Pulmonary artery endothelial cell (primary cell): ENCODE measurements at places on chromosomes 12 and 14.

GRCh38 chr14:63413009-63413408 lies 94.3 kb upstream of the GPHB5 start:
- DNase-seq, result no peak

DNA sequence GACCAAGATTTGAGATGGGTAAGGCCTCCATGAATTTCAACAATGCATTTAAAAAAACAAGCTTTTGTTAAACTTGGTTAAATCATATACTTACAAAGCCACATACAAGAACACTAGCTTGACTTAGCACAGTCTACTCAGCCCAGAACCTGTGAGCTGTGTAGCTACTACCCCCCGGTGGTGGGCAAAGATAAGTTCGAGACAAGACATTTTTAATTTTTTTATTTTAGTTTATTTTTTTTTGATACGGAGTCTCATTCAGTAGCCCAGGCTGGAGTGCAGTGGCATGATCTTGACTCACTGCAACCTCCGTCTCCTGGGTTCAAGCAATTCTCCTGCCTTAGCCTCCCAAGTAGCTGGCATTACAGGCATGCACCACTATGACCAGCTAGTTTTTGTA lies 3.7 kb upstream of the NECAP1 start:
- peak; percentile 63 for DNase-seq

DNA sequence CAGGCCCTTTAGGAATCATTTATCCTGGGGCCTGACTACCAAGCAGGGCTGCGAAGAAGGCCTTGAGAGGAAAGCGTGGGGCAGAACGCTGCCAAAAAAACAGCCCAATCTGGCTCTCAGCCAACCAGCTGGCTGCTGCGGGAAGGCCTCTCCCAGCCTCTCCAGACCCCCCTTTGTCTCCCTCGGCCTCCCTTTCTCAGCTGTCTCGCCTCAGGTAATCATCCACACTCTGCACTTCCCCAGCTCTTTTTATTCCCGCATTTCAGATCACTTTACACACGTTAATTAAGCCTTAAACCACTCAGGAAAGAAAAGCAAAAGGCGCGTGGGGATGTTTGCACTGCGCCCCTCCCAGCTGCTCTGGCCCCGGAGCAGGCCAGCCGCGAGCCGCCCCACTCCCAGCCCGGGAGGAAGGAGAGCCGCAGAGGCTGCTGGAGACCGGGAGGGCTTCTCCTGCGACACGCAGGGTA lies 208.2 kb upstream of the FOXN3 start:
- no peak for DNase-seq

- no peak for DNase-seq
These were observed 41.5 kb upstream of the FBRSL1 start for GRCh38 chr12:132448463-132448820.

DNA sequence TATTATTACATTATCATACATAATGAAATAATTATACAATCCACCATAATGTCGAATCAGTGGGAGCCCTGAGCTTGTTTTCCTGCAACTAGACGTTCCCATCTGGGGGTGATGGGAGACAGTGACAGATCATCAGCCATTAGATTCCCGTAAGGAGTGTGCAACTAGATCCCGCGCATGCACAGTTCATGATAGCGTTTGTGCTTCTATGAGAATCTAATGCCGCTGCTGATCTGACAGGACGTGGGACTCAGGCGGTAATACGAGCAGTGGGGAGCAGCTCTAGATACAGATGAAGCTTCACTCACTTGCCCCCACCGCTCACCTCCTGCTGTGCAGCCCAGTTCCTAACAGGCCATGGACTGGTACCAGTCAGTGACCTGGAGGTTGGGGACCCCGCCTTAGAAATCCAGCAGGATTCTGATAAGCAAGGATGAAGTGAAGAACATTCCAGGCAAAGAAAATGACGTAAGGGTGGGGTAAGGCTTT lies 204.6 kb downstream of the ETV6 start:
- DNase-seq, result no peak

DNA sequence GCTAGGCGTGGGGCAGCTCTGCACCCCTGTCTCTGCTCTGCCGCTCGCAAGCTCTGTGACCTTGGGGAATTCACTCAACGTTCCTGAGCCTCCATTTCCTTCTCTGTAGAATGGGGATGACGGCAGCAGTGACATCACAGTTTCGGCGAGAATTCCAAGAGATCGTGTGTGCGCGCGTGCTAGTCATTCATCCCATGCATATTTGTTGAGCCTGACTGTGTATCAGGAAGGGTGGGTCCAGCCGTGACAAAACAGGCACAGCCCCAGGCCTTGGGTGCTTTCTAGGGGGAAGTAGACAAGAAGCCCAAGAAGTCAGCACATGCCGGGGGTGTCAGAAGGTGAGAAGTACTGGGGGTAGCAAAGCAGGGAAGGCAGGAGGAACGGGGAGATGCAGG lies 145.6 kb upstream of the NCOR2 start:
- no peak for DNase-seq

DNA sequence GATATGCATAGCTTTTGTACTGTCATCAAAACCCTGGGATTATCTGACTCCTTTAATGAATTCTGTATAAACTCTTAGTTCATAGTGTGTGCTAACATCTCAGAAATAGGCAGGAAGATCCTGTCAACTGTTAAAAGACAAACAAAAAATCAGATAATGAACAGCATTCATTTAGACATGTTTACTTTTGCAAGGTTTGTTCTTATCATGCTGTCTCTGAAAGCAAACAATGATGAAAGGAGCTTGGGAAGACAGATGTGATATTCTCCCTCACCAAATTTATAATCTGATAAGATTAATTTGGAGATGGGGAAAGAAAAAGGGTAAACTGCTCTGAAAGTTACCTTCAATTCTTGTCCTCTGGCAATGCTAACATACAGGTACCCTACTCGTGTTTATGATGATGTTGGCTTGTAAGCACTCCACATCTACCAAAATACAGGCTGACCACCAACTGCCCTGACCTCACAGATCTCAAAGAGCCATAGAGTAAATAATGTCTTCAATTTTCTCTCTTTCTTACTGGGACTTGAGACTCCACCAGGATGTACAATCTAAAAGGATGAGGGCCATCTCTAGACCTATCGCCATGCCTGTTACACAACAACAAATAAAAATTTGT lies 233.8 kb downstream of the SSPN start:
- DNase-seq, result no peak
